ENCODE measurements at places on chromosomes 7 and 10.

DNA sequence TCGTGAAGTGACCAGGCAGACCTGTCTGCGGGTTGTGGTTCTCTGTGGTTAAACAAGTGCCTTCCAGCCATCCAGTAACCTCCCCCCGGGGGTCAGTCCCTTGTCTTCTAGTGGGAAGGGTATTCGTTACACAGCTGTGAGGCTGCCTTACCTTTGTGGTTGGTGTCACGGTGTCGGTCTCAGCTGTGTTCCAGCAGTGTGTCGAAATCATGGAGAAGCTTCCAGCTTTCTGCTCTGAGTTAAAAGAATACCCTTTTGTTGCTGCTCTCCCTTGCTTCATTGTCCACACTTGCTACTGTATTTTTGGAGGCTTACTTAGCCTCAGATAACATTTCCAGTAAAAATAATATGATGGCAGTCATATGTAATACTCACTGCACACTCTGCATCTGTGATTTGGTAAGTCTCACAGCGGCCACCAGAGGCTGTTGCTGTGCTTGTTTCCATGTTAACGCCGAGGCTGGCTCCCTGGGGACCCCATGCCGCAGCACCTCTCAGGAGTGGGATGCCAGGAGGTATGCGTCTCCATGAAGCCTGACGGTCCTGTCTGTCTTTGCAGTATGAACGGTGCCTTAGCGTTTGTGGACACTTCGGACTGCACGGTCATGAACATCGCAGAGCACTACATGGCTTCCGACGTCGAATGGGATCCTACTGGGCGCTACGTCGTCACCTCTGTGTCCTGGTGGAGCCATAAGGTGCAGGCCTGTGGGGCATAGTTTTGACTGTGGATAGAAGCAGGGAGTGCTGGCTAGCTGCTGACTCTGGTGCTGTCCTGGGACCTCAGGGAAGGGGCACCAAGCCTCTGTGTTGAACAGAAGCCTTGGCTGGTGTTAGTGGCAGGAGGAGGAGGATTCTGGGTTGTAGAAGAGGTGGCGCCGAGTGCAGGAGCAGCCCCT lies 20.5 kb downstream of the EIF3B start:
- DNase-seq: no peak

DNA sequence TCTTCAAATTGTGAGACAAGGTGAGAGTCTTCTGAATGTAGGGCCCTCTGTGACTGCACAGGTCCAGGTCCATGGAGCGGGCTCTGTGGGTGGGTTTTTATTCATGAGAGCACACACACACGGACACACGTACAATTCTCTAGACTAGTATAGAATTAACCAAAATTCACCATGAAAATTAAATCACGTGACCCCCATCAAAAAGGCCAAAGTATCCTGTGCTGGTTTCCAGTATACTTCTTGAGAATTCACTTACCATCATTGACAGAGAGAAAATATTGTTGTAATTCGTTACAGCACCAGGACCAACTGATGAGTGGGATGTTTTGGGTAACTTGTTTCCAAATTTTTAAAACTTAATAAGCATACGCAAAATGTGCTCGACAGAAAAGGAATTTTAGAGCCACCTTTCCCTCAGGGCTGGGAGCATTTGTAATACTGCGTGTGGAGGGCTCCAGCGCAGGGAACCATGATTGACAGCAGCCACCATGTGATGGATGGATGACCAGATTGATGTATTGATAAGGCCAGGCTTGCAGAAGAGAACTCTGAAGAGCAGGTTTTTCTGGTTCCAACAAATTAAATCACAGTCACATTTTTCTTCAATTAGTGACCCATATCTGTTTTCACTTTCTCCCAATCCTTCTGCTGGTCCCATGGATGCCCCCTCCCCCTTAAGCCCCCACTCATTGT lies 14.9 kb upstream of the DNTT start:
- no peak for DNase-seq

DNA sequence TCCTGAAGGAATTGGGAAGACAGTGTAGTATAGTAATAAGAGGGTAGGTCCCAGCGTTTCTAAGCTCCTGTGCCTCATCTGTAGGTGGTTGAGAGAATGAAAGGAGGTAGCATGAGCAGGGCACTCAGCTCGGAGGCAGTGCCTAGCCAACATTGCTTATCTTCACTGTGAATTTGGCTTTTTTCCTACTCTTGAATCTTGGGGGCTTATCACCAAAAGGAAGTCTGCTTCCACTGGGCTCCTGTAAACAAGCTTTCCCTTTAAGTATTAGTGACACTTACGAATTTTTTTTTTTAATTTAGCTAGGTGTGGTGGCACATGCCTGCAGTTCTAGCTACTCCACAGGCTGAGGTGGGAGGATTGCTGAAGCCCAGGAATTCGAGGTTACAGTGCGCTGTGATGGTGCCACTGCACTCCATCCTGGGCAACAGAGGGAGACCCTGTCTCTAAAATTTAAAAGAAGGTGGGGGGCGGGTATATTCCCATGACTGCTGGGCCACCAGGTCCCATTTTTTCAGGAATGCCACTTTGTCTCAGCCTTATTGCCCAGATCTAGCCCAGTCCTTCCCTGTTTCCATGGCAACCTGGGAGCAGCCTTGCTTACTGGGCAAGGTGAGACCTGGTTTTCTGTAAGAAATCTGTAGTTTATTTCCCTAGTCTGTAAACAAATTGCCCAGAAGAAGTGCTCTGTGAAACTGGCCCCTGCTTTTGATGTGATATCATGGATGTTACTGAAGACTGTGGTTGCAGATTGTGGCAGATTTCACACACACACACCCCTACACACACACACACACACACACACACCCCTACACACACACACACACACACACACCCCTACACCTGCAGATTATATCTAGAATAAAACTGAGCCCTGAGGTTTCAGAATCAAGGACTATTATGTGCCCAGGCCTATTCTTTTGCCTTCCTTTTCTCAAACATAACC lies 19.4 kb downstream of the OGDH start:
- DNase-seq: peak; percentile 53

- no peak for DNase-seq
Measured at GRCh38 chr7:30828591-30828990, 57.4 kb downstream of the MINDY4 start.

DNA sequence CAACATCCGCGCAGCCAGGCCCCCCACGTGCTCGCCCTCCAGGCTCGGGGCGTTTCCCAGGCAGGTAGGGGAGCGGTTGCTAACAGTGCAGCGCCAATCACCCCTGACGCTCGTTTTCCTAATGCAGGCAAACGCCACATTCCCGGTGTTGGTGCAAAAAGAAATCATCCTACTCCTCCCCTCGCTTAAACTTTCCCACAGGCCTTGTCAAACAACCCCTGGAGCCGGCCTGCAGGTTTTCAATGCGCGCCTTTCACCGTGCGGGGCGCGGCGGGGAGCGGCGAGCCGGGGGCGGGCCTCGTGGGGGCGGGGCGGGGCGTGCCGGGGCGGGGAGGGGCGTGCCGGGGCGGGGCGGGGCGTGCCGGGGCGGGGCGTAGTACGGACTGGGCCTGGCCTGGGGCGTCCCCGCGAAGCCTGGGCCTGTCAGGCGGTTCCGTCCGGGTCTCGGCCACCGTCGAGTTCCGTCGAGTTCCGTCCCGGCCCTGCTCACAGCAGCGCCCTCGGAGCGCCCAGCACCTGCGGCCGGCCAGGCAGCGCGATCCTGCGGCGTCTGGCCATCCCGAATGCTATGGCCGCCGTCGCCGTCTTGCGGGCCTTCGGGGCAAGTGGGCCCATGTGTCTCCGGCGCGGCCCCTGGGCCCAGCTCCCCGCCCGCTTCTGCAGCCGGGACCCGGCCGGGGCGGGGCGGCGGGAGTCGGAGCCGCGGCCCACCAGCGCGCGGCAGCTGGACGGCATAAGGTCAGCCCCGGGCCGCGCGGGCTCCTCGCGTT lies at the start of gene ECHDC3:
TSS of gene ECHDC3 (plus strand) at position 374 of the 770 bp plus-strand sequence. CDS start at position 569, 195 bp downstream.
- peak; percentile 21 for DNase-seq

GRCh38 chr7:102096706-102097427 lies 189.8 kb upstream of the SH2B2 start:
- DNase-seq: no peak

DNA sequence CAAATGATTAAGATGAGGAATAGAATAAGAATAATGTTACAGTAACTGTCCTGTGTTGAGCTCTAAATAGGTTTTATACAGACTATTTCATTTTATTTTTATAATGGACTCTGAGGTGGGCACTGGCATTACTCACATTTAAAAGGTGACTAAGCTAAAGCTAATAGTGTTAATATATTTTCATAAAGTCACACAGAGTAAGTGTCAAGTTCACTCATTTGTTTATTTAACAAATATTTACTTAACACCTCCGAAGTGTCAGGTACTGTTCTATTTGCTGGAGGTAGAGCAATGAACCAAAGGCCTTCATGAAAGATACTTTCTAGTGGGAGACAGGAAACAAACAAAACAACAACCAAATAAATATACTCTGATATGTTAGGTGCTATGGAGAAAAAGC lies 44.0 kb downstream of the ASB4 start:
- no peak for DNase-seq

DNA sequence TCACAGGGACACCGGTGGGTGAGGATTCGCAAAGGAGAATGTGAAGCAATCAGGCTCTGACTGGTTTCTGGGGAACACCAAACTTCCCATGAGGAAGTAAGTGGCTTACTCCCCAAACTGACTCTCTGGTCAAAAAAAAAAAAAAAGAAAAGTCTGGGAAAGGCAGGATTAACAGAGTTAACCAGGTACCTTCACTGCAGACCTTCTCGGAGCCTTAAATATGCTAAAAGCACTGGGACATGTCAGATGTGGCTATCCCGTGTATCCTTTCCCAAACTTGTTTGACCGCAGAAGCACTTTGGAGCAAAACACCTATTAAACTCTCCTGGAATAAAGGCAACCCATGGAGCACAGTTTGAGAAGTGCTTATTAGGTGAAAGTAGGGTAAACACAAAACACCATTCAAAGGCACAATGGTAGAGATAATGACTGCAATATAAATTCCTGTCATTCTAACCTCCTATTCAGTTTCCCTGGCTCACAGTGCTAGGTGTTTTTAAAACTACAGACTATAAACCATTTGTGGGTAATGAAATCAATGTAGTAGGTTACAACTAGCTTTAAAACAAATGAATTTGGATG lies 44.1 kb upstream of the MXI1 start:
- no peak for DNase-seq

GRCh38 chr10:14971867-14972448 lies 12.8 kb downstream of the MEIG1 start:
- DNase-seq: peak; percentile 61

GRCh38 chr10:122474131-122474818 lies 12.9 kb downstream of the HTRA1 start:
- no peak for DNase-seq

- no peak for DNase-seq
Measured at GRCh38 chr10:60299390-60299778, 90.3 kb downstream of the ANK3 start.

GRCh38 chr10:129850316-129850715 lies 113.8 kb downstream of the EBF3 start:
- no peak for DNase-seq

GRCh38 chr10:28434063-28434462 lies 98.9 kb upstream of the WAC start:
- no peak for DNase-seq

DNA sequence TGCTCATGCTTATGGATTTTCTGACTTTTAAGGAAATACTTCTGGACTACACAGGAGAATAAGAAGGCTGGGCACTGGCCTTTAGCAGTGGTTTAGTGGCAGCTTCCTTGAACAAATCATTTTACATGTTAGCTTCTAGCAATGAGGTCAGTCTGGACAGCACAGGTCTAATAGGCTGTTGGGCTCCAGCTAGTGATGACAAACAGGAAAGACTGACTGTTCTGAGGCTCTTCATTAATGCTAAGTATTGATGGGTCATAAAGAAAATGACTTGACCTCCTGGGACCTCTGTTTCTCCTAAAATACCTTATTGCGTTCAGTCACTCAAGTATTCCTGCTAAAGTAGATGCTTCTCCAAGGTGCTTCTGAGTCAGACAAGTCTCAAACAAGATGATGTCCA lies 4.9 kb upstream of the RHOBTB1 start:
- DNase-seq: no peak

DNA sequence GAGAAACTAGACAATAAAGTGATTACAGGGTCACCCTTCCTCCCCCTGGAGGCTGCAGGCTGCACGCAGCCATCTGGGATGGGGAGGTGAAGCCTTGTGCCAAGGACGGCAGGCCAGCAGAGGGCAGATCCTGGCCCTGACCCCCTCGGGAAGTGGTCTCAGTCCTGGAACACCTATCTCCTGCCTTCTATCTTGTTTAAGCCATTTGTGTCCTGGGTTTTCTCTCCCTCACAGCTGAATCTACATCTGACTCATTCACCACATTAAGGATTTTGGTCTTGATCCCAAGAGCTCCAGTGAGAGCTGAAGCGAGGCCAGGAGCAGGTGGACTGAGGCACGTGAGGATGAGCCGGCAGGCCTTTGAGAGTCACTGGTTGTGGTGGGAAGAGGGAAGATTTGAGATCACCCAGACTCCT lies 16.4 kb upstream of the PARP12 start:
- DNase-seq: no peak

DNA sequence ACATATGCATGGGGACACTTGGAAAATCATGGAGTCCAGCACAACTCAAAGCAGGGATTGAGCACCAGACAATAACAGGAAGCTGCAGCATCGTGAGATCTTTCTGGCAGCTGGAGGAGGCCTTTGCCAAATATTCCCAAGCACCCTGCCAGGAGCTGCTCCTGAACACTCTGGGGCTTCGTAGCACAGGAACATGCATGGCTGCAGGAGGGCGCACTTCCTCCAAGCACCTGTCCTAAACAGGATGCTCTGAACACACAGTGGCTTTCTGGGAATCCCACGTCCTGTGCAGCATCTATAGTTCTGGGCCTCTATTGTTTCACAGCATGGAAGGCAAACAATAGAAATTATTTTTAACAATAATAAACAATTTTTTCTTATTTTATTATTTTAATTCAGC lies 4.1 kb downstream of the ABLIM1 start:
- DNase-seq: no peak

GRCh38 chr10:308572-309085 lies 173.4 kb downstream of the ZMYND11 start:
- no peak for DNase-seq

DNA sequence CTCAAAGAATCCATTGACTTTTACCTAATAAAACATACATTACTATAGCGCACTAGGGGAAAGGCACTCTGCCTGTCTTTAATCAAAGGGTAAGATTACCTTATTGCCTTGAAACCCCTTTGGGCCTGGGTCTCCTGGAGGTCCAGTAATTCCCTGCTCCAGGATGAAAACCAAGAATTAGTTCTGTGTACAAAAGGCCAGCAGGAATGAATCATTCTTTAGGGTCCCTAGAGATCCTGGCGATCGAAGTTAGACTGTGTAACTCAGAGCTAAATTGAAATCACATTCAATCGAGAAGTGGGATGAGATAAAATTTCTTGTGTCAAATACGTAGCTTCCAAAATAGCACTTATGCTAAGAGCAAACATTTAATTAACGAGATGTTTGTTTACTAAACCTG lies 29.8 kb downstream of the COL28A1 start:
- no peak for DNase-seq

- DNase-seq: no peak
Measured at GRCh38 chr7:40595832-40596231, 461.0 kb downstream of the SUGCT start.

GRCh38 chr7:15378494-15379145 lies 183.2 kb downstream of the AGMO start:
- DNase-seq: no peak
